ENCODE measurements at places on chromosomes 12 and 14. TPM values are rescaled to one million over a fixed set of nuclear protein-coding genes. Genes with fewer than 3 reads are reported as not detected.

Gene PROX2
- not detected for total RNA-seq

Gene SLC39A5
- total RNA-seq: not detected

Gene SCN8A
- 0.49 TPM for total RNA-seq

Gene PGF
- total RNA-seq: 14.6 TPM

Gene KLRC2
- 0.71 TPM for total RNA-seq

Gene NFE2
- 12.9 TPM for total RNA-seq

Gene ITGA7
- 12.7 TPM for total RNA-seq

Gene ZNF605
- 6.0 TPM for total RNA-seq

Gene SPX
- total RNA-seq: 0.49 TPM

Gene RNASE7
- total RNA-seq: 83.3 TPM

Gene LPAR5
- 11.0 TPM for total RNA-seq

DNA sequence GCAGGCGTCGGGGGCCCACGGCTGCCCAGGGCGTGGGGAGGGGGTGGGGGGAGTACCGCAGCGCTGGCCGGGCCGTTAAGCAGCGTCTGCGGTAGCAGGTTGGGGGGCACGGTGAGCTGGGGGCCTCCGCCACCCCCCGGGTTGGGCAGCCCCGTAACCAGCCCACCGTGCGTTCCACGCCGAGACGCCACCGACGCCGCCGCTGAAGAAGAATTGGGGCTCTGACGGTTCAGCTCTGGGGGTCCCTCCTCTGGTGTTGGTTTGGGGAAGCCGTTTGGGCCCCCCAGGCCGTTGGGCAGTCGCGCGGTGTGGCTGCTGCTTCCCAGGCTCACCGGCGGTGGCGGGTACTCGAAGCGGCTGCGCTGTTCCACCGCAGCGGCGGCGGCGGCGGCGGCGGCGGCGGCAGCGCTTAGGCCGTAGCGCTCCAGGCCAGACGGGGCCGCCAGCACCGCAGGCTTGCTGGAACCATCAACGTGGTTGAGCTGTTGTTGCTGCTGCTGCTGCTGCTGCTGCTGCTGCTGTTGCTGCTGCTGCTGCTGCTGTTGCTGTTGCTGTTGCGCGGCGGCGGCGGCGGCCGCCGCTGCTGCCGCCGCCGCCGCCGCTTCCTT is 1.5 kb downstream of the IRF2BPL start:
- no peak for DNase-seq

GRCh38 chr12:6821591-6822425 is at the start of gene GPR162:
Gene GPR162 (plus strand): TSS chr12:6821821. CDS start chr12:6823899, 2,078 bp downstream.
- peak; percentile 92 for DNase-seq

DNA sequence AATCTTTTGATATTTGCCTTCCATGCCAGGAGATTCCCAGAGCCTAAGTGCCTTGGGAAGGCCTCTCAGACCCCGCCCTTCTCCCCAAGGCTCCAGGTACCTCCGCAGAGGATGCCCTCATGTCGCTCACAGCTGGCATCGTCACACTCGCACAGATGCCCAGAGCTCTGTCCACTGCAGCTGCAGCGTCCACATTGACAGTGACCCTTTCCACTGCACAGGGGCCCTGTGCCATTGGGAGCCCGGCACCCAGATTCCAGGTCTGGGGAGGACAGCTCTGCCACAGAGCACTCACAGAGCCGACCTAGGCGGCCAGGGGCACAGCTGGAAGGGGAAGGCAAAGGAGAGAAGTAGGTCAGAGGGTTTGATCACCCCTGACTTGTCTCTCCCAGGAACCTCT is 12.3 kb upstream of the CSAD start:
- DNase-seq: no peak

- peak; percentile 67 for DNase-seq
These were observed 166.3 kb upstream of the RTL1 start for GRCh38 chr14:101069666-101070362.

DNA sequence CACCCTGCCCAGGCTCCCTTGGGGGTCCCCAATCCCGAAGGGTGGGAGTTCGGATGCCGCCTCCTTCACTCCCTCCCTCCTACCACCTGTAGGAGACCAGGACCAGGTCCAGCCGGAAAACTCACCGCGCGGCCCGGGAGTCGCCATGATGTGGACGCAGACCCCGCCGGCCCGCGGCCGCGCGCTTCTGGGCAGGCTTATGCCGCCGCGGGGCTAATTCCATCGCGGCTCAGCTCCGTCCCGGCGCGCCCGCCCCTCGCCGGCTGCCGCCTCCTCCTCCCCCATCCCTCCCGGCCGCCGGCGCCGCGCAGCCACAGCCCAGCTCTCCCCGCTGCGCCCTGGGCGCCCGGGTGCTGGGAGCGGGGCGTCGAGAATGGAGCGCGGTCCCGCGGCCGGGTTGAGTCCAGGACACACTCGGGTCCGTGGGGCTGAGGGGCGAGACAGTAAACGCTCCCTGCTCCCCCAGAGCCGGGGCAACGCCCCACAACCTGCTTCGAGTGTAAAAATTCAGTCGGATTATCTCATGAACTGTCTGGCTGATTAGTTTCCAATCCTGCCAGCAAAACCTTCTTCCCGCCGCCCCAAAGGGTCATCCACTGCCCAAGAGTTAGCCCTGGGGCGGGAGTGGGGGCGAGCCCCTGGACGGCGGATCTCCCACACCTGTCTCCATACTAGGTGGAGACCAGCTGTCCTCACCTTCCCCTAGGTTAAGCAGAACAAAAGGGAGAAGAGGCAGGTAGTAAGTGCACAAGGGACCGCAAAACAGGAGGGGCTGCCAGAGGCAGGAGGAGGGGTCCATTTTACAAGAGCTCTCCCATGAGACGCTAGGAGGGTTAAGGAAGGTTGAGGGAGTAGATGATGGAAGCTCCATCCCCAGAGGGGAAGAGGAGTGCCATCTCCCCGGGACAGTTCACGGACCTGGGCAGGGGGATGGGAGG is at the start of gene ANO2:
ANO2 (minus strand) TSS at position 189 of the 938 bp plus-strand sequence; CDS start at position 147, 42 bp downstream.
- no peak for DNase-seq

DNA sequence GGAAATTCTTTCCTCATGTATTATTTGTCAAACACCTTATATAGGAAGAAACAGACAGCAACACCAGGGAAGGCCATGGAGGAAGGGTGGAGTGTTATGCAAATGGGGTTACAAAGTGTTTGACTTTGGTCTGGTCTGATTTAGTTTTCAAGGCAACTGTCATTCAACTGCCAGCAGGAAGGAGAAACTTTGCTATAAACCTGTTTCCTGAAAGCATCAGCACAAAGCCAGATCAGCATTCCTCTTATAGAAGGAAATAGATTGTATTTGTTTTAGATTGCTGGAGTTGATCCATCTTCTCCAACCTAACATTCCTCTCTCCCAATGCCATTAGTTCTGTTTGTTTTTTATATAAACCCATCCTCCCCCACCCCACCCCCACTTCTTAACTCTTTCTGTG is 65.7 kb downstream of the STAB2 start:
- no peak for DNase-seq

DNA sequence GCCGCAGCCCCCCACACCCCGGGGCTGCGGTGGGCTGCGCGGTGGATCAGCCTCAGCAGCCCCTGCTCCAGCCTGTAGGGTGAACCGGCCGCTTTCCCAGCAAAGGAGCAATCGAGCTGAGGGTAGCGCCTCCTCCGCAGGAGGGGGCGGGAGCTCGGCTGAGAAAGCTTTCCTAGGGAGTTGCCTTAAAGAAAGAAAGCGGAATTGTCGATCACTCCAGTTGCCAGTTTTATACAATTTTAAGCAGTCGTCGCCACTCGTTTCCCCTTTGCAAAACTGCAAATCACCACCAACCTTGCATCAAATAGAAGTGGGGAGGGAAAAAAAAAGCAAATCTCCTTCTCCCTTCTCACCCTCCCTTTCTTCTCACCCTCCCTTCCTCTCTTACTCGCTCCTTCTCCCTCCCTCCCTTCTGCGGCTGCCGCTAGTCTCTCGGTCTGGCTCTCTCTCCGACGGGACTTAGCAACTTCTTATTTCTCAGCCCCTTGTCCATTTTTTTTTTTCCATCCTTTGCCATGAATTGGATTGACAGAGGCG is at the start of gene PDE3A:
PDE3A (plus strand) TSS at position 424 of the 537 bp plus-strand sequence. CDS start 748 bp downstream, outside the sequence.
- DNase-seq: peak; percentile 93

DNA sequence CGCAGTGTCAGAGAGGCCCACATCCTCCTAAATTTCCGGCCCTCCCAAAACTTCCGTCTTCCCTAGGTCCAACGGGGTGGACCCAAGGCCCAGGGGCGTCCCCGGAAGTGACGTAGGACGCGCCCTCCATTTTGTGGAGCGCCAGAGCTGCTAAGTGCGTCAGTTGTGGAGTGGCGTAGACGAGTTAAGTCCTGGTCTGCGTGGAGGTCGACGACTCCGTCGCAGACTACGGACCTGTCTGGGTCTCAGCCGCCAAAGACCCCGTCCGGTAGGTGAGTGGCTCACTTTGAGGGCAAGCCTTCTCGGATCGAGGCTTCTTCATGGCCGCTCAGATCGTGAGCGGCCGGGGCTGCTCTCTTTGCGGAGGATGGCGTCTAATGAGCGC is at the start of gene SRSF5:
SRSF5 (plus strand) TSS at position 159 of the 385 bp plus-strand sequence. CDS start 1,015 bp downstream, outside the sequence.
- peak; percentile 99 for DNase-seq

DNA sequence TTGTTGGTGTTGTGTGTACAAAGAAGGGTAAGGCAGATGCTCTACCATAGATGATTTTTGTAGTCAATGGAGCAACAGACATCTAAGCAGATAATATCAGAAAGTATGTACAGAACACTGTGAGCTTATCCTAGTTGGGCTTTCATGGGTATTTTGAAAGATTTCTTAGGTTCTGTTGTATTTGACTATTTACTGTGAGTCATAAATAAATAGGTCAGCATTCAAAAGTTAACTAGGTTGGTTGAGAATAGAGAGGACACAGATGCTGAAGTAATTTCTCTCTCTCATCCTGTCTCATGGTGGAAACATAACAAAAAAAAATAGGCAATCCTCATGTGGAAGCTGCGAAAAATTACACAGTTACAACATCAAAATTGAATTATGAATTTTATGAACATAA is 413.5 kb downstream of the CCDC91 start:
- no peak for DNase-seq

DNA sequence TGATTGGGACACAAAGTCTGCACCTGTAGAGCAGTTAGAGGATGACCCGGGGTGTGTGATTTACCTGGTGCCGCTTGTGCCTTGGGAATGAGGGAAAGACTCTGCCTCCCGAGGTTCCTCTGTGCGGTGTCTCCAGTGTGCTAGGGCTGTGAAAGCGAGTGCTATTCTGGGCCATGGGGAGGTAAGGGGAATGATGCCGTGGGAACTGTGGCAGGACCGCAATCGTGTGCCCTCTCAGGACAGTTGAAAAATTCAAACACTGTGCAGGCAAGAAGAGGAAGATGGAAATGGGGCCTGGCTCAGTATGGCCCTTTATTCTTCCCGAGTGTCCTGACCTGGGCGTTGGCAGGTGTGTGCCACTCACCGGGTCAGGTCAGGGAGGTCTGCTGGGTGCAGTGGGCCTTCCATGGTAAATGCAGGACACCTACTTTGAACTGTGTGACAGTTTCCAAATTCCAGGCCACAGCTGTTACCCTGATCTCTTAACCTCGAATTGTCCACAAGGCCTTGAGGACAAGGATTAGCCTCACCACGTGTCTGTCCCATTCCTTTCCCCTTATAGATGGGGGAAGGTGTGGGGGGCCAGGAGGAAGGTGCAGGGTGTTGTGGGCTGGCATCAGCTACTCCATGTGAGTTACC is 1.4 kb downstream of the SIVA1 start:
- DNase-seq: no peak

DNA sequence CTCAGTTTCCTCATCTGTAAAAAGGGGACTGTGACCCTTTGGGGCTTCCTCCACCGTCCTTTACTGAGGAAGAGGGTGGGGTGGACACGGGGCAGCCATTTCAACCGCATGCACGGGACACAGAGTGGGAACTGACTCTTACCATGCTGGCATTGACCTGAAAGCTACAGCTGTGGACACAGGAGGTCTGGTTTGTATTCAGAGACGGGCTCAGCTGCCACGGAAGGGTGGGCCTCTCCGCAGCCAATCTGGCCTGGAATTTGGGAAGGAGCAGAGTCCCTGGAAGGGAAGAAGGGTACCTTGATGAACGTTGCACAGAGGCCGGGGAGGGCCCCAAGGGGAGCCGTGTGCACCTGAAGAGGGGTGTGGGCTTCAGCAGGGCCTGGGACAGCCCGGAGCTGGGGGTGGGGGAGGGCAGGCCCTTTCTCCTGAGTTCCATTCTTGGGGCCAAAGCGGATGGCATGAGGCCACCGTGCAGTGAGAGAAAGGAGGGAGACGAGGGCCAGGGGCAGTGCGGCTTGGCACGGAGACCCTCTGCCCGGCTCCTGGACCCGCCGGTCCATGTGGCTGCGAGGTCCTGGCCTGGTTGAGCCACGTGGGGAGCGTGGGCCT is 14.5 kb downstream of the TNFAIP2 start:
- DNase-seq: no peak

DNA sequence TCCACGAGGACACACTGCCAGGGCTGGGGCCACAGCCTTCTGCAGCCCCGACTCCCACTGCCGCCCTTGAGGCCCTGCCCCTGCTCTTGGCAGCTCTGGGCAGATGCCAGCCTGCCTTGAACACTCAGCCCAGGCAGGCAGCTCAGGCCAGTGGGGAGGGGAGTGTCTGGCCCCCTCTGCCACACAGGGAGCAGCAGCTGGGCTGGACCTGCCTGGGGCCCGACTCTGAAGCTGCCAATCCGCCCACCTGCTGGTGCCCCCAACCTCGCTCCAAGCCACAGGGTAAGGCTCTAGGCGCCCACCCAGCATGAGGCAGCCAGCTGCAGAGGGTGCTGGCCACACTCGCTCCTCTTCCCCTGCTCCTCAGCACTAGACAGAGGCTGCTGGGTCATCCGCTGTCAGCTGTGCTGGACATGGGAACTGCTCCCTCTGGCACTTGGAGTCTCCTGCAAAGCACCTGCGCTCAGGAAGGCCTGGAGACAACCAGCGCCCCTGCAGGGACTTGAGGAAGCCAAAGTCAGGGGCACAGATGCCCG is 24.6 kb upstream of the NUDT14 start:
- DNase-seq: no peak

DNA sequence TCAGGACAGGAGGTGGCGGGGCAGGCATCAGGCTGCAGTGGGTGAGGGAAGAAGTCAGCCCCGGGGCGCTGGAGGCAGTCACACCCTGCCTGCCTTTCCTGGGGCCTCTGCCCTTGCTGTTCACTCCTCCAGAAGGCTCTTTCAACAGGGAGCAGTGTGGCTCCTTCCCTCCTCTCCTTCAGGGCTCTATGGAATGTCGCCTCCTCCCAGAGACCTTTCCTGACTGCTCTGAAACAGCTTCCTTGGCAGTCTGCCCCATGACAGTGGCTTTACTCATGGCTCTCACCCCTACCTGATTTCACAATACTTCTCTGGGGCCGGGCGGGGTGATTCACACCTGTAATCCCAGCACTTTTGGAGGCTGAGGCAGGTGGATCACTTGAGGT is 7.1 kb downstream of the RHOF start:
- DNase-seq: peak; percentile 75
